Body of pancreas (tissue), 4 donors: ENCODE measurements at places on chromosomes 1 and 21.

GRCh38 chr1:220485131-220485530, 42.8 kb upstream of the MARK1 start:
- H3K4me1 ChIP-seq, result no peaks in the 10 kb centered on the region
- H3K27me3 ChIP-seq, result no peaks in the 10 kb centered on the region
- no peak overlapping the region for H3K27ac ChIP-seq
- H3K36me3 ChIP-seq, result no peaks in the 10 kb centered on the region
- H3K4me3 ChIP-seq, result no peak overlapping the region

DNA sequence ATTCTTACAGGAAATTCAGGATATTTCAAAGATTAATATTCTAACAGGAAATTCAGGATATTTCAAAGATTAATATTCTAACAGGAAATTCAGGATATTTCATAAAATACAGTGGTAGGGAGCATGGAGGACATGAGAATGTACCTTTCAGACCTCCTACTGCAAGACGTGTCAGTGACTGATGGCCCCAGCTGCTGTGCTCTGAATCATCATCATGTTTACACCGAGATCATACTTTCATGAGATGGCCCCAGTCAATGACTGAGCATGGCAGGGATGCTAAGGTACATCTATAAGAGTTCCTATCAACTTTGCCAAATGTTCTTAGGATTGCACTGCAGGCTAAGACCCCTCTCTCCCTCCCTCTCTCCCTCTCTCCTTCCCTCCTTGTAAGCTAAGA, 69.0 kb downstream of the HFM1 start:
- H3K4me3 ChIP-seq, result no peak overlapping the region
- no peaks in the 10 kb centered on the region for H3K27me3 ChIP-seq
- DNase-seq, result no peak
- no peaks in the 10 kb centered on the region for H3K36me3 ChIP-seq
- no peak overlapping the region for H3K27ac ChIP-seq

DNA sequence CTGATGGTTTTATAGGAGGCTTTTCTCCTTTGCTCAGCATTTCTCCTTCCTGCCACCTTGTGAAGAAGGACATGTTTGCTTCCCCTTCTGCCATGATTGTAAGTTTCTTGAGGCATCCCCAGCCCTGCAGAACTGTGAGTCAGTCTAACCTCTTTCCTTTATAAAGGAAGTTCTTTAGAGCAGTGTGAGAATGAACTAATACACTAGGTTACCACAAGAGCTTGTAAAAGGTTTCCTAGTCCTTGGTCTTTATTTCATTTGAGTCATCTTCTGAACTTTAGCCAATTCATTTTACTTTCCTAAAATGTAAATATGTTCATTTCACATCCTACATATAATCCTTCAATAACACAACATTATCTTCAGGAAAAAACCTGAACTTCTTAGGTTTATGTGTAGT, 365.3 kb downstream of the HHIPL2 start:
- no peaks in the 10 kb centered on the region for H3K27me3 ChIP-seq
- H3K4me3 ChIP-seq, result no peak overlapping the region
- no peaks in the 10 kb centered on the region for H3K4me1 ChIP-seq
- H3K27ac ChIP-seq, result no peak overlapping the region
- no peak for DNase-seq

DNA sequence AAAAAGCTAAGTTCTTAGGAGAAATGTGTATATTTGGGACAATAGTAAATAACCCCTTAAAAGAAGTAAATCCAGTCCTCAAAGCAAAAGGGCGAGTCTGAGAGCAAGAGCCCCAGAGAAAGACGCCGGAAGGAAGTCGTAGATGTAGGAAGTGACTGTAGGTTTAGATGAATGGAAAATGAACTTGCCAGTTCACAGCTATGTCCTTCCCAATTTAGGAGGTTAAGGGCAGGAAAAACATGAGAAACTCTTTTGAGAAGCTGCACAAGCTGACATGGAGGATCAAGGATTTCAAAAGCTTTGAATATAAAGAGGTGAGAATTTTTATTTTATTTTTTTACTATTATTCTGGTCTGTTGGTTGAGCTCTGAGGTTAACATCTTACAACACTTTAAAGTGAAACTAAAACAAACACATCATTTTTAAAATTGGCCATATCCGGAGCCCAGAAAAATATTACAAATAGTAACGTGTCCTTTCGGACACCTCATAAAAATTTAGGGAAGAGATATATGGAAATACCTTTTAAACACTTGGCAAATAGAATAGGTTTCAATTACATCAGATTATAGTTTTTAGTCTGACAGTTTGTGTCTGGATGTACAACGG, 1178.6 kb downstream of the MRPL39 start:
- no peak overlapping the region for H3K4me3 ChIP-seq
- no peak for DNase-seq
- no peaks in the 10 kb centered on the region for H3K4me1 ChIP-seq
- H3K27me3 ChIP-seq, result no peaks in the 10 kb centered on the region
- no peak overlapping the region for H3K27ac ChIP-seq

- no peak overlapping the region for H3K4me3 ChIP-seq
- no peaks in the 10 kb centered on the region for H3K27me3 ChIP-seq
- no peaks in the 10 kb centered on the region for H3K36me3 ChIP-seq
- H3K4me1 ChIP-seq, result no peaks in the 10 kb centered on the region
- DNase-seq, result no peak
- H3K27ac ChIP-seq, result no peak overlapping the region
Observed at GRCh38 chr1:182917378-182917777, 35.6 kb downstream of the SHCBP1L start.
